ENCODE measurements at places on chromosomes 3 and 15.

- DNase-seq: no peak
Measured at GRCh38 chr3:129040039-129040336, 20.6 kb upstream of the GP9 start.

DNA sequence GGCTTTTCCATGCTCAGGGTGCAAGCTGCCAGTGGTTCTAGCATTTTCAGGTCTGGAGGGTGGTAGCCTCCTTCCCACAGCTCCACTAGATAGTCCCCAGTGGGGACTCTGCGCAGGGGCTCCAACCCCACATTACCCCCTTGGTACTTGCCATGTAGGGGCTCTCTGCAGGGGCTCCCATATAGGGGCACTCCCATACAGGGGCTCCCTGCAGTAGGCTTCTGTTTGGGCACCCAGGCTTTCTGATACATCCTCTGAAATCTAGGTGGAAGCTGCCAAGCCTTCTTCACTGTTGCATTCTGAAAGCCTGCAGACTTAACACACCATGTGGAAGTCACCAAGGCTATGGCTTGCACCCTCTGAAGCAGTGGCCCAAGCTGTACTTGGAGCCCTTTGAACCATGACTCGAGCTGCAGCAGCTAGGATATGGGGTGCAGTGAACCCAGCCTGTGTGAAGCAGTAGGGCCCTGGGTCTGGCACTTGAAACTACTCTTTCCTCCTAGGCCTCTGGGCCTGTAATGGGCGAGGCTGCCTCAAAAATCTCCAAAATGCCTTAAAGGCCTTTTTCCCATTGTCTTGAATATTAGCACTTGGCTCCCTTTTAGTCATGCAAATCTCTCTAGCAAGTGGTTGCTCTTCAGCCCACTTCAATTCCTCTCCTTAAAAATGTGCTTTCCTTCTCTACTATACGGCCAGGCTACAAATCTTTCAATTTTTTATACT, 96.4 kb downstream of the TPRA1 start:
- DNase-seq: no peak

DNA sequence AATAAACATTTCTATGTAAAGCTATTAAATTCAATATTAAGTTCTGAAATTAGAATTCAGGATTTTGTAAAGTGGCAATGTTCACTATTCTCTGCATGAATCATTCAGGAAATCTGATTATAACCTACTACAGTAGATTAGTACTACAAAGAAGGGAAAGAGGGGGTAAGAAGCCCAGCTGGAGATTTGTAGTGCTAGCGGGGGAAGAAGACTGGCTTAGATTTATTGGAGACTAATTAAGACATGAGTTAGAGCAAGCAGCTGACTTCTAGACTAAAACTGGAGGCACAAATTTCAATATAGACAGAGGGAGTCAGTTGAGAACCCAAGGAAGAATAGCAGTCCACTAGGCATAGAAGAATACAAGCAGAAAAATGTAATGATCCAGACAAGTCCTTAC, 55.8 kb upstream of the SETMAR start:
- no peak for DNase-seq

GRCh38 chr15:69703532-69704187, 251.0 kb downstream of the RPLP1 start:
- no peak for DNase-seq

DNA sequence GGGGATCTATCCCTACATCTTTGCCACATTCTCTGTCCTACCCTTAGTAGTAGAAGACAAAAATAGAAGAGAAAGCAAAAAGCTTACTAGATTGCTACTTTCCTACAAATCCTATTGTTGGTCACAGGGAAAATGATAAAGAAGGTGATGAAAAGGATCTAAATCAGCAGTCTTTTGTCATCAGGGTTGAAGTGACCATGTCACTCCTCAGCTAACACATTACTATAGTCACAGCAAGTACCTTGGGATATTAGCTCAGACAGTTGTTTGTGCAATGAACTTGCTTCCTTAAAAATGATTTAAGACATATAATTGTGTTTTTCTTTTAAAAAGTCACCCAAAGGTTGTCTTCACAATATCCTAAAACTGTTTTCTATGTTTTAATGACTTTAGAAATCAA, 6.3 kb downstream of the ST3GAL6 start:
- DNase-seq: no peak

GRCh38 chr3:51673181-51673801, 2.2 kb downstream of the TEX264 start:
- no peak for DNase-seq

DNA sequence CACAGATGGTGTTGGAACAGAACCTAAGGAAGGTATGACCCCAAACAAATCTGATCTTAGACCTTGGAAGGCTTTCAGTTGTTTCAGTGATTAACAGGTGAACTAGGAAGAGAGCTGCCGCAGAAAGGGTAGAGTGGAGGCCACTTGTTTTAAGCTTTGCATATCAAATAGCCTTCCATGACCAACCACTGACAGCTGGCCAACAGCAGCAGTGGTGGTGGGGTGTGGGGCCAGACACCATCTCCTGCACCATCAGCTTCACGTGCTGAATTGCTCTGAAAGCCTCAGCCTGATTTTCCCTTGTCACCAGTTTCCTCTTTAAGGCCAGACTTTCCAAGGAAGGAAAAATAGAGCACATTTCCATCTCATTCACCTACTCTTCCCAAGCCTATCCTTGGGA, 16.6 kb upstream of the OSBPL11 start:
- no peak for DNase-seq

- DNase-seq: no peak
Measured at GRCh38 chr15:23569151-23569925, 3.9 kb downstream of the MKRN3 start.

GRCh38 chr15:80600626-80601025, 94.5 kb upstream of the ABHD17C start:
- DNase-seq: no peak

- DNase-seq: no peak
Measured at GRCh38 chr3:126528800-126529541, 5.0 kb downstream of the CHST13 start.

DNA sequence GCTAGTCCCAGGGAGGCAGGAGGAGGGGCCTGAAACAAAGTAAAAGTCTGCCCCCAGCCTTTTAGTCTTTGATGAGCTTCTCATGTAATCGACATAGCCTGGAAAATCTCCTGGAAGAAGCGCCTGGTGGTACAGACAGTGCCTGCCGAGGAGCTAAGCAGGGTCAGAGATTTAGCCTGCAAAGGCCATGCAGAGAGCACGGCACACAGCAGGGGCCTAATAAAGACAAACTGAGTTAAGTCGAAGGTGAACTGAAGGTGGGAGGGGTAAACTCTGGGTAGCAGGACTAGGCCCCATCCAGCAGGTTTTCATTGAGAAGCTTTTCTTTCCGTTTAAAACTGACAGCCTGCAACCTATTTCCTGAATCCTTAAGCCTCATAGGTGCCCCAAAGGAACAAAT, 115.5 kb upstream of the ABHD17C start:
- DNase-seq: no peak

DNA sequence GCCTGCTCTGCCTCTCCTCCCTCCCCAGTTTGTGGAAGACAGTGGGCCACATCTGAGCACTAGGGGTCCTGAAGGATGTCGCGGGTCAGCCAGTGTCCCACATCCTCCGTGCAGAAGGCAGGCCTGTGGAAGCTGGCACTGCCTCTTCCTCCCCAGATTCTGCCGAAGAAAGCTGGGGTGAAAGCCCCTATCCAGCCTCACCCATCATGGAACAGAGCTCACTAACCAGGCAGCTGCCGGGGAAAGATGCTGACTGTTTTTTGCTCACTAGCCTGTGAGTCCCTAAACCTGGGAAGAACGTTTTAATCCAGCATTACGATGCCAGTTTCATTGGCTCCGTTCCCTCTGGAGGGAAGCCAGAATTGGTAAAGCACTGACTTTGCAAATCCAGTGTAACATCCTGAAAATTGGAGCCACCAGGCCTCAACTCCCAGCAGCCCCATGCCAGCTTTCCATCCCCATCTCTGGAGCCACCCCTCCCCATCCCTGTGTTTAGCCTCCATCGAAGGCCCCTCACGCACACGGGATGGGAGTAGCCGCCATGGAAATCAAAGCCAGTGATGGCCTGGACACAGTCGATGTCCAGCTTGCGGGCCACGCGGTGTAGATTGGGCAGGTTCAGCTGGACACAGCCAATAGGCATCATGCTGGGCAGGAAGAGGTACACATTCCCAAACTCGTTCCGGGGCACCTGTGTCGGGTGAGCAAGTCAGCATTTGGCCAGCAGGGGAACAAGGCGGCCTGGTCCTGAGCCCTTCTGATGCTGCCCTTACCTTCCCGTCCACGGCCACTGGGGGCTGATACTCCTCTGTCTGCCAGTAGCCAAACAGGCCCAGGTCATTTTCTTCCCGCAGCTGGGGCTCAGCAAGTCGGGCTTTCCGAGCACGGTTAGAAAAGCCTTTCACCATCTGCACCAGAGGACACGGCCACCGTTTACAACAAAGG, 23.5 kb downstream of the TMEM43 start:
- no peak for DNase-seq

DNA sequence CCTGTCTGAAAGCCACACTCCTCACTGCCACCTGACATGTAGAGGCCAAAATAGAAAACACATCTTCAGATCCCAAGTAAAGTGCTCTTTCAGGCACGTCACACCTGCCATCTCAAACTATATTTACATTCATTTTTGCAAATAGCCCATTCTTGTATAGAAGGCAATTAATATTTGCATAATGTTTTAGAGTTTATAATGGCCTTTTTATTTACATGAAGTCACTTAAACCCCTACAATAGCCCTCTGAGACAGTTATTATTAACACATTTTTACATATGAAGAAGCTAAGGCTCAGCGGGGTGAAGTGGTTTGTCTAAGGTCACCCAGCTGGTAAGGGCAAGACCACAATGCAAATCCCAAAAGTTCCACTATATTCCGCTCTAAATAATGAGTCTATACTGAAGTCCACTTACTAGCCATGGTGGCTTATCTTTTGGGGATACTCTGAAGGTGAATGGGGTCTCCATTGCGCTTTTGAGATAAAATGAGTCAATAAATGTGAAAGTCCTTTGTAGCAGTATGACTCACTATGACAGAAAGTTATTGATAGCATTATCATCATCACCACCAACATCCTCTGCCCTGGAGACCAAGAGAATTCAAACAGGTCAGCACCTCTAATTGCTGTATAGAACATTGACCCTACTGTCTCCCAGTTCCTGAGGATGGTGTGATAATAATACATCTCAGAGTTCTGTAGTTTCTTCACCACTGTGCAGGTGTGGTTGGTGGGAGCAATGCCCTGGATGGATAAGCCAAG, 155.9 kb upstream of the BCL6 start:
- no peak for DNase-seq

GRCh38 chr3:65995030-65995429, 43.7 kb downstream of the MAGI1 start:
- DNase-seq: no peak

GRCh38 chr3:43583481-43583880, 38.3 kb downstream of the ANO10 start:
- peak; percentile 8 for DNase-seq

DNA sequence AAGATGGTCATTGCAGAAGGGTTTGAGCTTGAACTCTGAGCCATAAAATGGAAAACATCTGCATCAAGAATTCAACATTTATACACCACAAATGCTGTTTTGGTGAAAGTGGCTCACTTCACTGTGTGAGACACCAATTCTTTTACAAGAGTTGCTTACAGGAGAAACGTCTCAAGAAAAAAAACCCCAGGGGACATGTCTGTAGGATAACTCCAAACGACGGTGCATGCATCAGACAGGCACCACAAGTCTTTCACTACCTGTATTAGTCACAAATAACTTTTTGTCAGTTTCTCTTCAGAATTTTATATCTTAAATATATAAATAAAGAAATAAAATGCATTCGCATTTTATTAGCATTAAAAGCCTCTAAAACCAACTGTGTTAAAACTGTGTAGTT, 164.3 kb downstream of the EFHB start:
- DNase-seq: no peak

- no peak for DNase-seq
Measured at GRCh38 chr3:120780977-120781376, 38.4 kb downstream of the GTF2E1 start.

- DNase-seq: no peak
Measured at GRCh38 chr3:31008994-31009393, 114.5 kb upstream of the GADL1 start.

DNA sequence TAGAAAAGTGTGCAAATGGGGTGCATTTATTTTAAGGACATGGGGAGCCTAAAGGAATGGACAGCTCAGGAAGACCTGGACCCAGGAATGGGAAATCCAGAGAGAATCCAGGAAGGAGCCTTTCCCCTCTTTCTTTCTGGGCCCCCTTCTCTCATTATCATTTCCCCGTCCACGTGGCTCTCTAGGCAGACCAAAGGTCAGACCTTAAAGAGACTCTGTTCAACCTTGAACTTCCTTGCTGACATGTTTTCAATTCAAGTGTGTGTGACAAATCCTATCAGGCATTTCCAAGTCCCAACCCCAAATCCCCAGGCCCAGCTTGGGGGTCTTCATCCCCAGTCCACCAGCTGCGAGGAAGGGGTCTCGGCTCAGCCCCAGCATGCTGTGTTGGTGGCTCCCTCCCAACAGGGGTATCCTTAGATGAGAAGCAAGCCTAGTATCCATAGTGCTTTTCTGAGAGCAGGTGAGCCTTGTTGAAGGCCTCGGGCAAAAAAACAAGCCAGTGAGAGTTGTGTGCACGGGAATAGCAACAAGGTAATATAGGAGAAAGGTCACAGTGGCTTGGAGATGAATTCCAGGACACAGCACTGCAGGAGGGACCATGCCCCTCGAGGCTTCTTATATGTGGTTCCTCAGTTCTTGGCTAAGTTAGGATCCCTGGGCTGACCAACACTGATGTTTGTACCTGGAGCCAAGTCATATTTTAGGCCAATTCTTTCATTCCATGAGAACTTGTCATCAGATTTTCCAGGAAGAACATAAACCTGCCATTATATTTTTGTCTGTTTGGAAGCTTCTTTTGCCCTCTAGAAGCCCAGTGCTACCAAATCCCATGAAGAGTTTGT, 130.0 kb downstream of the ASB7 start:
- no peak for DNase-seq

DNA sequence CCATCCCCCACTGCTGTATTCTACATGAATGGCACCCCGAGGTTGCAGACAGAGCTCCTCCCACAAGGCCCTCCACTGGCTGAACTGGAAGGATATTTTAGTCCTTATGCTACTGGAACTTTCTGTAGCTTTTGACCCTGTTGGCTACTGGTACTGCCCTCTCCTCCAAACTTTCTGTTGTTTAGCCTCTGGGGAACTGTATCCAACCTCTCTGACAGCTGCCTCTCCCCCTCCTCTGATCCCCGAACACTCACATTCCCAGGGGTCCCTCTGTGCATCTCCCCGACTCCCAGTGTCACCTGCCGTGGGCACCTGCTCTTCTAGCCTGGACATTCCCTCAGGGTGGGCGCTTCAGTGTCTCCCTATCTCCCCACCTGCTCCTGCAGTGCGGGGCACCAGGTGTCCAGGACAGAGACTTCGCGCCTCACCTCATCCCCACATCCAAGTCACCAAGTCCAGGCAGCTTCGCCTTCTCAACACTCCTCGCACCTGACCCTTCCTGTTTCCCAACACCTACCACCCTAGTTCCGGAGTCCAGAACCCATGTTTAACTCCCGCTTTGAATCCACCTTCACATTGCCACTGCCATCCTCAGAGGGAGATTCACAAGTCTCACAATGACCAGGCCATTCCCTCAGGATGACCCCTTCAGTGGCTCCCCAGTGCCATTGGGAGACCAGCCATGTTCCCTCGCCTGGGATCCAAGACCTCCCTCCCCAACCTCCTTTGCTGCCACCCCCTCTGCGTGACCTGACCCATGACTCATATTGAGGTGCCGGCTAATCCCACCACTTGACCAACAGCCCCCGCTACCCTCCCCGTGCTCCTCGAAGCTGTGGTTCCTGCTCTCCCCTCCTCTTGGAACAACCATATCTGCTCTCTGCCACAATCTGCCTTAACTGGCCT, 34.2 kb downstream of the BDH1 start:
- no peak for DNase-seq

GRCh38 chr3:158731938-158732855, at the start of gene RARRES1:
TSS of gene RARRES1 (minus strand) at chr3:158732457. CDS start at chr3:158732415, 42 bp downstream.
- peak; percentile 65 for DNase-seq
